ENCODE measurements at places on chromosomes 13 and 19.

DNA sequence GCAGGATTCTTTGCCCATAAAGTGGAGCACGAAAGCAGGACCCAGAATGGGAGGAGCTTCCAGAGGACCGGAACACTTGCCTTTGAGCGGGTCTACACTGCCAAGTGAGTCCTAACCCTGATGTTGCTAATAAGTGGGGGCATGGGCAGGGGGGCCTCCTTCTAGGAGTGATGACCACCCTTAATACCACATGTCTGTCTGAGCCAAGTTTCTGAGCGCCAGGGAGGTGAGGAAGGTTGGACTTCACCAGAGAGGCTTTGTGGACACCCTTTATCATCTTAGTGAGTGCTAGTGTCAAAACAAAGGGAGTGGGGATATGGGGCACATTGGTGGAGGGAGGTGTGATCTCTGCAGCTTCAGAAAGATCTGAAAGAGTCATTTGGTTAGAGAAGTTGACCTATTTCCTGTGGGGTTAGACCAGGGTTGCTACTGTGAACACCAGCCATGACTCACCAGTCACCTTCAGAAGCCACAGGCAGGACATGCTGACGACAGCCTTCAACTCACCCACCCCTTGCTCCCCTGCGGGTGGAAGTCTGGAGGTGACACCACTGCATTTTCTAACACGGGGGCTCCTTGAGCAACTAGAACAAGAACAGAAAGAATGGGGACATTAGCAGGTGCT, 8.8 kb downstream of the ALOX5AP start:
- DNase-seq: no peak

DNA sequence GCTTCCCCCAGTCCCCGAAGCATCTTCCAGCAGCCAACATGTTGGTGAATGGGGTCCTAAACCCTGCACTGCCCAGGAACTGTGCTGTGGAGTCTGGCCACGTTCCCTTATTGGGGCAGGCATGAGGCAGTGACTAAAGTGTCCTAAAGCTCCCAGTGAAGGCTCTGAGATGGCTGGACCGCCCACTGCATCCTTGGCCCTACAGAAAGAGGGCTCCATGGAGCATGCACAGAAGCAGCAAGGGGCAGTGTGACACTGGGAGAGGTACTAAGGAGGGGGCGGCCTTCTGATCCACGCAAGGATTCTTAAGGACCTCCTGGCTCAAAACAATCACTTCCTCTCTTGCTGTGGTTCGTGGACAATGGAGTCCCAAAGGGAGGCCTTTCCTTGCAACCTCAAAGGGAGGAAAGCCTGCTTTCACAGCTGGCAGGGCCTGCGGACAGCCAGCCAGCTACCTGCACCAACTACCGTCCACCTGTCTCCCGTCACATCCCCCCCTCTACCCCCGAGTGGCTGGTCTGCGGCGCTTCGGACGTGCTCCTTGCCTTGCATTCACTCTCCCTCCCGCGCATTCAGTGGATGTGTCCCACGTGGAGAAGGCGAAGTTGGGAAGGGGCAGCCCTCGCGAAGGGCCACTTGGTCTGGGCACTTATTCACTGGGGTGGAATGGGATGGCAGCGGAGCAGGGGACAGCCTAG, 63.9 kb upstream of the STARD13 start:
- no peak for DNase-seq

DNA sequence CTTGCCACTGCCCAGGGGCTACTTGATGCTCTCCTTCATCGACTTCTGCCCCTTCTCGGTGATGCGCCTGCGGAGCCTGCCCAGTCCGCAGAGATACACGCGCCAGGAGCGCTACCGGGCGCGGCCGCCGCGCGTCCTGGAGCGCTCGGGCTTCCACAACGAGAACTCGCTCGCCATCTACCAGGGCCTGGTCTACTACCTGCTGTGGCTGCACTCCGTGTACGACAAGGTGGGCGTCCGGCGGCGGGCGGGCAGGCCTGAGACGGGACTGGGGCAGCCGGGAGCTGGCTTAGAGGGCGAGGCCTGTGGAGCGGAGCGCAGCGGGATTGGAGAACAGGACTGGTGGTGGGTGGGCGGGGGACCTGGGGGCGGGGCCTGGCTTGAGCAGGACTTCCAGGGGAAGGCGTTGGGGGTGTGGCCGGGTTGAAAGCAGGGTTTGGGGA, 12.7 kb upstream of the PSMD8 start:
- DNase-seq: no peak

- DNase-seq: no peak
Observed at GRCh38 chr19:10421240-10422045, 1.1 kb downstream of the PDE4A start.

DNA sequence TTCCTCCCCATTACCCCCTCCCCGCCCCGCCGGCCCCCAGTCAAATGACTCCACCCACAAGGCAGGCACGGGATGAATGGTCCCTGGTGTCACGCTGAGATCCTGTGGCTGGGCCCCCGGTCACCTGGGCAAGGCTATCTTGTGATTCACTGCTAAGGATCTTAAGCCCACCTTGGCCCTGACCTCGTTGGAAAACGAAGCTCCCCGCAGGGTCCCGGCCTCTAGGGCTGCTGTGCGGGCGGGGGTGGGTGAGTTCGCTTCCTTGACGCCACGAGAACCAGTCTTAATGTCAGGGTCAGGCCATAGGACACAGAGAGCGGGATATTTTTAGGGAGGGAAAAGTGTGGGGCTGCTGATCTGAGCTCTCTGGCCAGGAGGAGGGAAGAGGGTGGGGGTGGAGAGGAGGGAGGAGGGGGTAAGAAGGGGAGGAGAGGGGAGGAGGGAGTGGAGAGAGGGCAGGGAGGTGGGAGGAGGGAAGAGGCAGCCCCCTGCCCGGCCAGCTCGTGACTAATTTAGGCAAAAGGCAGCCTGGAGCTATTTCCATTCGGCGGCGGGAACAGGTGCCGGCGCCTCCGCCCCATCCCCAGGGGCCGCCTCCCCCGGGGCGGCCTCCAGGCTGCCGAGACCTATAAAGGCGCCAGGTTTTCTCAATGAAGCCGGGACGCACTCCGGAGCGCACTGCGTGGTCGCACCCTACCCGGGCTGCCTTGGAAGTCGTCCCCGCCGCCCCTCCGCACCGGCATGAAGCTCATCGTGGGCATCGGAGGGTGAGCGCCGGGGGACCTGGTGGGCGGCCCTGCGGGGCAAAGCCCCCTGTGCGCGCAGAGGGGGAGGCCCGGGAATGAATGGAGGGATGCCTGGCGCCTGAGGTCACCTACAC, at the start of gene NMRK2:
Gene NMRK2 (plus strand): TSS at position 139 of the 880 bp plus-strand sequence. CDS start 603 bp downstream, at position 742.
- DNase-seq: no peak

DNA sequence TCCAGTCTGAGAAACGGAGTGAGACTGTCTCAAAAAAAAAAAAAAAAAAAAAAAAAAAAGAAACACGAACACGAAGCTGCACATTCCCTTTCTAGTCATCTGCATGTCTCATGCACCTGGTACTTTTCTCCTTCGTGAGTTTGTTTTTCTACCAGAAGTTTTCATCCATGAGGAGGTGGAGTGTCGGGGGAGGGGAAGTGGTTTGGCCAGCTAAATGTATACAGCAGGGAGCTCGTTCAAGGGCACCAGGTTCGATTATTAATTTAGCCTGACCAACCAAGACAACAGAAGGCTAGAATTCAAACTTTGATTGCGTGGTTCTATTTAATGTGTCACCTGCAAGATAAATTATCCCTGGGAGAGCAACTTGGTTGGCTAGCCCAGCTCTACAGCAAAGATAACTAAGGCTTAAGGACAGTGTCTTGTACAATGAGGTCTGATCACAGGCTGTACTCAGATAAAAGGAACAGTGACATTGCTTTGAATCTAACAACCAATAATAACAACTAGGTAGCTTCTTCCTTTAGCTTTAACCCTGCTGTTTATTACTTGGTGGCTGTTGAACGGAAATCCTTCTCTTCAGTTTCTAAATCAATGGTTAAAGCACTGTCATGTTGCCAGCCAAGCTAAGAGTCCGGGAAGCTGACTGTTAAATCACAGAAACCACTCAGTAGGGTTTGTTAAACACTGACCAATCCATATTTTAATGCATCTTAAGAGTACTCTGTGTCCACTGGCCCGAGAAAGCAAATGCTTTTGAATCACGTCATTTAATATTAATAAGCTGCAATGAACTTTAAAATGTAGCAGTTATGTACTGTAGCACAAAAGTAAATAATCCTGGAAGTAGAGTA, 98.4 kb upstream of the STARD13 start:
- DNase-seq: no peak

- DNase-seq: no peak
Observed at GRCh38 chr13:30148786-30149185, 158.6 kb downstream of the KATNAL1 start.

DNA sequence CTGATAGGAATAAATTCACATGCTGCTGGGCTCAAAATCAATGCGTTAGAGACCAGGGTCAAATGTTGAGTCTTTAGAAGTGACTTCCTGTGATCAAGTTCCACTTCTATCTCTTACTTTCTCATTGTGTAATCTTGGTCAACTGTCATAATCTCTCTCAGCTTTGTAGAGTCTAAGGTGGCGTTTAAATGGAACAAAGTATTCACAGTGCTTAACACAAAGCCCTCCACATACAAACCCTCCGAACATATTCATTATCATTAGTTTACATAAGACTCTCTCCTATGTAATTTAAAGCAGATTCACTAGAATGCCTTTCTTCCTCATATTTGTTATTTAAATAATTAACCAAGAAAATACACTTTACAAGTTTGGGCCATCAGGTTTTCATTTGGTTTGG, 1044.1 kb downstream of the EFNB2 start:
- no peak for DNase-seq
